ENCODE measurements at places on chromosomes 13 and 19.

DNA sequence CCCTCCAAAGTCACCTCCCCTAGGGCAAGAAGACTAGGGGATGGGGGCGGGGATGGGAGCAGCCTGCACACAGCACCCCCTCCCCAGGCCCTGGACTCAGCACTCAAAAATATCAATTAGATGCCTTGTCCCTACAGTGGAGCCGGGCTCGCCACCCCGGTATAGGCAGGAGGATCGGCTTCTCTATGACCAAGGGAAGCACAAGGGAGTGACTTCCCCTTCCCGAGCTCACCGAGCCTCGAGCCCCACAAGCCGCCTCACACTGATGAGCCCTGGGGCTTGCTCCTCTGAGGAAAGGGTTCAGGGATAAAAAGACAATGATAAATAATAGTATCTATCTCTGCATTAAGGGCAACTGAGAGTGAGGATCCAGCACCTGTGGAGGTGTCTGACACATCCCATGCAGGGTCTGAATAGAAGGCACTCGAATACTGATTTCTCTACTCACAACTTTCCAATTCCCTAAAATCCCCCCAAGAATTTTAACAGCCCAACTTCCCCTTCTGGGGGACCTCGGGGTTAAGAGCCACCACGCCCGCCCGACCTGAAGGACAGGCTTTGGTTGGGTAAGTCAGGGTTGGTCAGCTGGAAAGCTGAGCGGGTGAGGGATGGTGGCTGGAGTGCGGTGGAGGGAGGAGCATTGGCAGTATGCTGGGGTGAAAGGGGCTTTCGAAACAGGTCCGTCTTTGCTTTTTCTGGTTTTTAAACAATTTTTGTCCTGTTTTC, 51.3 kb downstream of the STK24 start:
- no peak for DNase-seq

DNA sequence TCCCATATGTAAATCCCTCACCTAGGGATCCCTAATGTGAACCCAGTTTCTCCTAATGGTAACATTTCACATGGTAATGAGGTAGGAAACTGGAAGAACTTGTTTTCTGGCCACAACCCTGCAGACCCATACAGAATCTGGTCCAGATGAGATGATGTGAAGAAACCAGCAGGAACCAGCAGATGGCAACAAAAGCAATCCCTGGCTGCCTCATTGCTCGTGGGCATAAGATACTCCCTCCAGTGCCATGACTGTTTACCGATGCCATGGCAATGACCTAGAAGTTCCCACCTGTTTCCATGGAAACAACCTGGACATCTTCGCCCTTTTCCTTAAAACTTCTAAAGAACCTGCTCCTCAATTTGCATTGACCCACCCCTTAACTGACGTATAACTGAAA, 1.4 kb upstream of the CD209 start:
- DNase-seq = no peak

GRCh38 chr19:46950526-46951170, 69.0 kb upstream of the NPAS1 start:
- no peak for DNase-seq

GRCh38 chr13:31437975-31438374, 238.2 kb downstream of the B3GLCT start:
- DNase-seq = no peak

DNA sequence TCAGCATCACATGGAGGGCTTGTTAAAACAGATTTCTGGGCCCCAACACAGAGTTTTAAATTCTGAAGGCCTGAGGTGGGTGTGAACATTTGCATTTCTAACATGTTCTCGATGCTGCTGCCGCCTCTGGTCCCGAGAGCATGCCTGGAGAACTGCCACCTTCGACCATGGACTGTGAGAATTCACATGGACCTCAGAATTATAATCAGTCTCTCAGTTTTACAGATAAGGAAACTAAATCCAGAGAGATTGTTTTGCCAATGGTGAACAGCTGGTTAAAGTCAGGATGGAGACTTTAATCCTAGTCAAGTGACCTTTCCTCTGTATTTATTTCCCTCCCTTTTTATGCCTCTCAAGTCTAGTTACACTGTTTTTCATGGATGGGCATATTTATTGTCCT, 14.7 kb downstream of the ALOX5AP start:
- no peak for DNase-seq

All from hematopoietic multipotent progenitor cell treated with erythropoietin and hydrocortisone succinate and interleukin-3 and kit ligand, for 15 days (in vitro differentiated cells).